Activated naive CD8-positive, alpha-beta T cell treated with anti-CD3 and anti-CD28 coated beads, Interleukin-2, amount 50 U/mL, for 16 hours (primary cell): ENCODE measurements at places on chromosomes 4 and X.

GRCh38 chrX:129738466-129739308 is at the start of gene XPNPEP2:
XPNPEP2 (plus strand) TSS chrX:129738979; CDS start chrX:129739214, 235 bp downstream.
- DNase-seq: no peak

DNA sequence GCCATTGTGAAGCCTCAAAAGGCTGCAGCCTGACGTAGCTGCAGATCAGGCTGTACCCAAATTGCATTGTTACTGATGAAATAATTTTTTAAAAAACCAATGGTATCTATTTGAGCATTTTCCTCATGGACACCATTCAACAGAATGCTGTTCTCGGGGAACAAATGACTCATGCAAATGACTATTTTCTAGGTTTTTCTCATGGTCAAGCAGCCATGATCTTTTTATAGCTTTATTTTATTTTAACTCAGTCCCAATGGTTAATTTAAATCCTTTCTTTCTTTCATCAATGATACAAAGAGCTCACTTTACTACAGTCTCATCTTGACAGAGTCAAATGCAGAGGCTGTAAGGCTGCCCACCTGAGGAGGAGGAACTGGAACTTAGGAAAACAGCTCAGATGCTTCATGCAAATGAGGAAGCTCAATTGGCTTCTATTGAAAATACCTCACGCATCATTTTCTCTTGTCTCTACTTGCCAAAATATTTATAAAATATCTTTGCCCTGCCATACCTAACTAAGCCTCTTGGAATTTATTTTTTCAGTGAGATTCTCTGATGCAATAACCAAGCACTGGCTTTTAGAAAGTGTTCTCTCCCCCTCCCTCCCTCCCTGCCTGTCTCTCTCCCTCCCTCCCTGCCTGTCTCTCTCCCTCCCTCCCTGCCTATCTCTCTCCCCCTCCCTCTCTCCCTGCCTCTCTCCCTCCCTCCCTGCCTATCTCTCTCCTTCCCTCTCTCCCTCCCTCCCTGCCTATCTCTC is 81.0 kb downstream of the SORBS2 start:
- DNase-seq: no peak

DNA sequence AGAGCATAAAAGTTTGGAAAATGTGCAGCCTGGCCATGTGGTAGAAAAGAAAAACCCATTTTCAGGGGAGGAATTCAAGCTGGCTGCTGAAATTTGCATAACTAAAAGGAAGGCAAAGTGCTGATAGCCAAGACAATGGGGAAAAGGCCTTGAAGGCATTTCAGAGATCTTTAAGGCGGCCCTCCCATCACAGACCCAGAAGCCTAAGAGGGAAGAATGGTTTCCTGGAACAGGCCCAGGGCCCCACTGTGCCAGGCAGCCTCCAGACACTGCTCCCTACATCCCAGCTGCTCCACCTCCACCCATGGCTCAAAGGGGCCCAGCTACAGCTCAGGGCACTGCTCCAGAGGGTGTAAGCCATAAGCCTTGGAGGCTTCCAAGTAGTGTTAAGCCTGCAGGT is 158.0 kb upstream of the PRDX4 start:
- no peak for DNase-seq

- DNase-seq: no peak
These were observed 126.0 kb downstream of the AFAP1 start for GRCh38 chr4:7813674-7814073.

DNA sequence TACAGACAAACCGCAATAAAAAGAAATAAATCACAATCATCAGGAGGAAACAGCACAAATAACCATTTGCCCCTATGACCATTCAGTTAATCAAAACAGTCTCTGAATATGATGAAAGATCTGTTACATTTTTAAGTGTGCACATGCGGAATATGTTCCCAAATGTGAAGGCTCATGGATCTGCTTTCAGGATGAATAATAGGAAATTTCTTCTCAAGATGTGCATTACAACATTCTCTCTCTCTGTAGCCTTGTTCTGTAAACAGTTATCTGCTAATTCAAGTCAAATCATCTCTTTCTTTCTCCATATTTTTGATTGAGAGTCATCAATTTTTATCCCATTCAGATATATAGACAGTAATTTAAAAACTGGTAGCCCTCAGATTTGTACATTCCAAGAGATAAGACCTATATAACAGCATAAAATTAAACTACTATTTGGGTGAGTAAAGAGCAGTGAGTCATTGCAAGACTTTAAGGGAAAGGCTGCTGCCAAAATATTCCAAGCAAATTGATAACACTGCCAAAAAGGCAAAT is 433.9 kb upstream of the ATOH1 start:
- DNase-seq: no peak
